ENCODE measurements at places on chromosomes 5 and 9.

GRCh38 chr9:127248241-127248640, 16.3 kb upstream of the GARNL3 start:
- no peak for DNase-seq

DNA sequence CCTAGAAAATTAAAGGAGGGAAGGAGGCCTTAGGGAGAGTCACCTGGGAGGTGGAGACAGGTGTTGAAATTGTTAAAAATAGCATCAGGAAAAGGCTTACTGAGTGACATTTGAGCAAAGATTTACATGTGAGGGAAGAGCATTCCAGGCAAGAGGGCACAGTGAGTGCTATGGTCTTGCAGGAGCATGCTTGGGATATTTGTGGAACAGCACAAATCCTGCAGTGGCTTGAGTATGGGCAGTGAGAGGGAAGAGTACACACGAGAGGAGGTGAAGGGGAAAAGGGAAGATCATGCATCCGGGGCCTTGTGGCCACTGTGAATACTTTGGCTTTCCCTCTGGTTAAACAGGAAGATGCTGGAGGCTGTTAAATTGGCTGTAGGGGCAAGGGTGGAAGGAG, 36.6 kb downstream of the ACER2 start:
- no peak for DNase-seq

- DNase-seq = no peak
Observed at GRCh38 chr9:112731971-112732370, 14.1 kb upstream of the INIP start.

- no peak for DNase-seq
Observed at GRCh38 chr9:120542701-120543490, 37.1 kb downstream of the CDK5RAP2 start.

DNA sequence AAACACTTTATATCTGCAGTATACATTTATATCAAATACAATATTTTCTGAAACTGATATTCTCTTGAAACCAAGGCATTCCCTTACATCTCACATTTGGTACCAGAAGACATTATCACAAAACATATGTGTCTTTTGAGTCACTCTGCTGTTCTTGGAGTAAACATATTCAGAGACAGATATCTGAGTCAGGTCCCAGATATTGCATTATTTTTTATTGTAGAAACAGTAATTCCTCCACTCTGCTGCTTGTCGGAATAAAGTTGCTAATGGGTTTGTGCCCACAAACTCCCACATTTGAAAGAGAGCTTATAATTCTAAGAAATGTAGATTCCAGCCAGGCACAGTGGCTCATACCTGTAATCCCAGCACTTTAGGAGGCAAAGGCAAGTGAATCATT, 261.1 kb upstream of the DAPK1 start:
- DNase-seq = no peak

- DNase-seq = no peak
Observed at GRCh38 chr5:143471666-143472464, 68.4 kb upstream of the NR3C1 start.

GRCh38 chr5:169711551-169712225, 74.6 kb downstream of the DOCK2 start:
- no peak for DNase-seq

DNA sequence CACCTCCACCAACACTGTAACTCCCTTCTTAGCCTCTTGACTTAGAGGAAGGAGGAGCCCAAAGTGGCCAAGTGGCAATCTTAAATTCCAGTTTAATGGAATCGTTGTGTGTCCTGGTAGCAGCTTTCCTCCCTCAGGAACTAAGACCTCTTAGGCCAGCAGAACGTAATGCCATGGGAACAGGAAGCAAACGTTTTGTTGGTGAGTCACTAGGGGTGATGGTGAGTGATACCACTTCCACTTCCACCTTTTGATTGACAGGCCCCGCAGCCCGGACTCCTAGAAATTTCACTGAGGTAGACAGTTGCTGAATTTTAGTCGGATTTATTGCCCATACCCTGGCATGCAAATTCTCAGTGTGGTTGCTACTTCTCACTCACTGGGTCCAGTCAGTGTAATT, 94.2 kb upstream of the FBN2 start:
- no peak for DNase-seq

DNA sequence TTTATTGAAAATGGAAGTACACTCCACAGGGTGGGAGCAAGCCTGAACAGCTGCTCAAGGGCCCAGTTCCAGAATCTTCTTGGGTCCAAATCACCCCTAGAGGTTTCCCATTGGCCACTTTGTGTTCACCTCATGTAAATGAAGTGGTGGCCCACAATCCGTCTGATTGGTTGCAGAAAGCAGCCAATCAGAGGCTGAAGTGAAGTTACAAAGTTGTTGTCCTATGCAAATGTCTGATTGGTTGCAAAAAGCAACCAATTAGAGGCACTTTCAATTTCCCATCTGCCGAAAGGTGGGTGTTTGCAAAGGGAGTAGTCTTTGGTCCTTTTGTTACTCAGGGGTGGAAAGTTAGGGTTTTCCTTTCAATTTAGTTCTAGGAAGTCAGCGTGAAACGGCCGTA, 8.8 kb downstream of the TMEM171 start:
- DNase-seq = no peak

DNA sequence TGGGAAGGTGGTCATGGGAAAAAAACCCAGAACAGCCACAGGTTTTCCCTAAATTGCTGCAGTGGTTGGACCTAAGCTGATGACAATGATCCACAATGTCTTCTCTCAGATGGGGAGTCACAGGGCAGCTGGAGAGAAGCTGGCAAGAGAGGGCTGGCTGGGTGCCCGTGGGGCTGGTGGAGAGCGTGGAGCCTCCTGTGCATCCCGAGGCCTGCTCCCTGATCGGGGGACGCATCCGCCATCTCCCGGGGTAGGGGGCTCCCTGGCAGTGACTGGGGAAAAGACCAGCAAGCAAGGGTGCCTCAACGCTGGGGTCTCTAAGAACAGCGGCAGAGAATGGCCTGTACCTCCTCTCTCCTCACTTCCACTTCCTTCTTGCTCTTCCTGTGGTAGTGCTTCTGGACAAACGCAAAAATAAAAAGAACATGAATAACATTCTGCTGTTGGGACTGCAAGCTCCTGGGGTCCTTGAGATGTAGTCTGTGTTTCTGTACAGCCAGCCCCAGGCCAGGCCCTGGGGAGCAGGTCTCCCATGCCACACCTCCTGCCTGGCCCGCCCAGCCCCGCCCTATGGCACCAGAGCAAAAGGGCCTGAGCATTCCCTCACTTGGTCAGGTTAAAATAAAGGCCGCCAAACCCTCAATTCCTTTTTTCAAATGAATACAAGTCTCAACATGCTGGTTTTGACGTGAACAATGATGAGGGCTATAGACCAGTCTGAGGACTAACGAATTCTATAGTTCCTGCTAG, 7.0 kb upstream of the MRNIP start:
- no peak for DNase-seq

GRCh38 chr9:6302417-6302816, 25.8 kb upstream of the TPD52L3 start:
- no peak for DNase-seq

GRCh38 chr9:108743901-108744371, 111.8 kb downstream of the ACTL7B start:
- DNase-seq = no peak

DNA sequence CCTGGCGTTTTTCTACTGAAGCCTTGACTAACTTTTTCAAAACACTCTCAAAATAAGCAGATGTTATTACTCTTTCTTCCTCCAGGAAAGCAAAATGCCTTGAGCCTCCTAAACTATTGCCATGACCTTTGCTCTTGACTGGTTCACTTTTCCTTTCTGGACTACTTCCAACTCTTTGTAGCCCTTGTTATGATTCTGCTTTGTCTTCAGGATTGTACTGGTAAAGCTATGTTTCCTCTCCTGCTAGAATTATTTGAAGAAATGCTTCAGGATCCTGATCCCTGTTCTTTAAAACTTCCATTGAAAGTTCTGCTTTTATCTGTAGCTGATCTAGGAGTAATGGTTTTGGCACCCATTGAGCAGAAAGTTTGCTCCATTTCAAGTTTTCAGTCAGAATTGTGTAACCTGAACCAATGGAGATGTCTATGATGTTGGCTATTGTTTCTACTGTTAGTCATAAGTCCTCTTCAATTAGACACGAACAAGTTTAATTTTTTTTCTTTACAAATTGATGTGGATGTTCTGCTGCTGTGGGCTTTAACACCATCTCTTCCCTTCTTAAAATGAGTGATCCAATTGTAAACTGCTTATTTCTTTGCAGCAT, 1356.4 kb downstream of the EFNA5 start:
- DNase-seq = no peak

- DNase-seq = no peak
Observed at GRCh38 chr5:5854087-5854486, 431.6 kb downstream of the ICE1 start.

DNA sequence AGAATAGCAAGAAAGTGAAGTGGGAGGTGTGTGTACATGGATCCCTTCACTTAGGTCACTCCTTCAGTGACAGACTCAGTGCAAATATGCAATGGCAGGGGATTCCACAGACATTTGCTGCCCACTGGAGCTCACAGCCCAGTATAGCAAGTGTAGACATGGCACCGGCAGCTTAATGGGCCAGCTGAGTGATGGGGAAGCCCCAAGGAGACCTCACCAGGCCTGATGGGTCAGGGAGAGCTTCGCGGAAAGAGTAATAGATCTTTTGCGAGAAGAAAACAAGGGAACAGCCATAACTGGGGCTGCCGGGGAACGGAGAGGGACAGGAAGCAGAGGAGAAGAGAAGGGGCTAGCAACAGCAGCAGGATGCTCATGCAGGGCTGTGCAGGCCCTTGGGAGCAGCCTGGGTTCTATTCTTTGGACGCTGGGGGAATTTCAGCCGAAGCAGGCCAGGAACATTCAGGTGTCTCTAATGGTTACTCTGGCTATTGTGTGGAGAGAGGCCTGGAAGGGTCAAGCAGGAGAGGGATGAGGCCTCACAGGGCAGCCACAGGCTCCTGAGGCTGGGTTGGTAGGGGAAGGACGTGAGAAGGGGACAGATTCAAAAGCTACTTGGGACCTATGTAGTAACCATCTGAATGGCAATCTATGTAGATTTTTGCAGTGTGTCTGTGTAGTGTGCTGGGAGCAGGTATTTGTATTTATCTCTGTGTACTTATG, 27.0 kb downstream of the TCF7 start:
- DNase-seq = no peak

DNA sequence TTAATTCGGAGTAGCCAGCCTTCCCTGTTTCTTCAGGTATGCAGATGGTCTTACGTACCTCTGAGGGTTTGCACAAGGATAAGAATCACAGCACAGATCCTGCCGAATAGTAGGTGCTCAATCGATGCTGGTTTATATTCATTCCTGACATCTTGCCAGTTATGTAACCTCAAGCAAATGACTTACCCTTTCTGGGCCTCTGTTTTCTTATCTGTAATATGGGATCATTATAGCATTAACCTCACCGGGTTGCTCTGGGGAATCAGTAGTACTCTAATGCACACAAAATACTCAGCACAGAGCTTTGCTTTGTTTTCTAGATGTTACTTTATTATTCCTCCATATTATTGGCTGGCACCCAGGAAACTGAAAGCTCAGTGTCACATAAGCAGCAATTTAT, 7.7 kb upstream of the NR5A1 start:
- no peak for DNase-seq

DNA sequence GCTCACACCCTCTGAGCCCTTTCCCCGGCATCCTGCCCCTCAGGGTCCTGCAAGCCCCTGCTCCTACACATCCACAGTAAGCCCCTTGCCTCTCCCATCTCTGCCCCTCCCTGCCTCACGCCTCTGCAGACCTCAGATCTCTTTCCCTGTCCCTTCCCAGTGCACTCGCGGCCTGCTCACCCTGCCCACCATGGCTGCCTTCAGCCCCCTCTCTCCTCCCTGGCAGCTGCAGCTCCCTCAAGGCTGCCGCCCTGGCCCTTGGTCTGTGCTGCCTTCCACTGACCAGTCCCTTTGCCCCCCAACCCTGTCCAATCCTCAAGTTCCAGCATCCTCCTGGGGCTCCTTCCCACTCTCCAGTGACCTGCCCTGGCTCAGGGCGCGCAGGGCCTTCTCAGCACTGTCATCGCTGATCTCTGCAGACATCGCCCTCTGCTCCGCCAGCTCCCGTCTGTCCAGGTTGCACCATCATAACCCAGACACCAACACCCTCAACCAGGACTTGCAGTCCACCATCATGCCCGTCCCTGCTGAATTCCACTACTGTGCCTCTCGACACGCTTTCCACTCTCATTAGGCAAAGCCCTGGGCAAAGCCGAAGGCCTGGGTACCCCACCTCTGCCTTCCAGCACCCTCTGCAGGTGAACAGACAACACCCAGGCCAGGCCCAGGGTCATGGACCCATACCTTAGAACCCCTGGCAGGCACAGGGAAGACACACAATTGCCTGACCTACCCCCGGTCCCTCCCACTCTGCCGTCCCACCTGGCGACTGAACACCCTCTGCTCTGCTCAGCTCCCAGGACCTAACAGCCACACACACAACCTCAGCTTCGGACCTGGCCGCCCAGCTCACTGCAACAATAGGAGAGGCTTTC, 97.8 kb upstream of the RUFY1 start:
- DNase-seq = no peak

DNA sequence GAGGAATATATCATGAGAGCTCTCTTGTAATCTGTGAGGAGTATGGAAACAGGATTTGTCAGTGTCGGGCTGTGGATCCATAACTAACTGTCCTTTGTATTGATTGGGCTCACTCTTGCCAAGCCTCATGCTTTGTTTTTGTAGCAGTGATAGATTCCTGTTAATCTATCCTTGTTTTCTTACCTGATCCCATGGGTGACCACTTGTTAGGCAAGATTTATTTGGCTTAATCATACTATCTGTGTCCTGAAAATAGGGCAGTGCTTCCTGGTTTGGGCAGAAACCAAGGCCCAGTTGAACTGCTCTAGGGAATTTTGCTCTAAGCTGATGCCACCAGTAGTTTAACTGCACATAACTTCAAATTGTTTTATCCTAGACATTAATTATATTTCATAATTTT, 6.1 kb downstream of the NDFIP1 start:
- DNase-seq = no peak

DNA sequence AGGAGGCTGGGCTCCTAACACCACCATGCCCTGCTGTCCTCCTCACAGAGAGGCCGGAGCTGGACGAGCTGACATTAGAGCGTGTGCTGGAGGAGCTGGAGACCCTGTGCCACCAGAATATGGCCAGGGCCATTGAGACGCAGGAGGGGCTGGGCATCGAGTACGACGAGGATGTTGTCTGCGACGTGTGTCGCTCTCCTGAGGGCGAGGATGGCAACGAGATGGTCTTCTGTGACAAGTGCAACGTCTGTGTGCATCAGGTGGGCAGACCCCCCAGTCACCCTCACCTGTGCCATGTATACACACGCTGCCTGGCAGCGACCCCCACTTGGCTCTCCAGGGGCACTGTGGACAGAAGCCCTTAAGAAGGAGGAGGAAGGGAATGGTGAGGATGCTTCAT, 35.2 kb downstream of the JADE2 start:
- DNase-seq = no peak

GRCh38 chr9:131290036-131290766, 678 bp downstream of the PLPP7 start:
- no peak for DNase-seq

DNA sequence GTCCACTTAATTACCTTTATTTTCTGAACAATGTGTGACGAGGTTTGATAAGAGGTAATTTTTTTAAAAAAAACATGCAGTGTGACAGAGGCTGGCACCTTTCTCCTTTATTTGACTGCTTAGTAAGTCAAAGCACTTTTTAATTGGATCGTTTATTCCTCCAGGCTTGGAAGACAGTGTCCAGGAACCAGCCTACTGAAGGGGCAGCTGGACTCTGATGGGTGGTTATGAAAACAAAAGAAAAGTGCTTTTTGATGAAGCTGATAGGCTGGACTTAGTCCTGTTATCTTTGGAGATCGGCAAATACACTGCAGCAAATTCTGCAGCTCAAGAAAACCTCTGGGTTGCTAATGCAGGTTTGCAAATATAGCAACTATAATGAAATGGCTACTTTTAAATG, 141.7 kb downstream of the DCP2 start:
- DNase-seq = no peak

Measured in stimulated activated CD8-positive, alpha-beta memory T cell treated with anti-CD3 and anti-CD28 coated beads, Interleukin-15, amount 100 ng/mL, for 4 hours (primary cell).